NCI-H1105 treated with DMSO at 0.1 percent for 48 hours (cell line): ENCODE measurements at places on chromosomes 4 and X.

GRCh38 chr4:63233671-63234070 is 1175.6 kb downstream of the TECRL start:
- no peak for DNase-seq

- no peak for DNase-seq
Measured at GRCh38 chr4:176817204-176817603, 24.5 kb upstream of the VEGFC start.

DNA sequence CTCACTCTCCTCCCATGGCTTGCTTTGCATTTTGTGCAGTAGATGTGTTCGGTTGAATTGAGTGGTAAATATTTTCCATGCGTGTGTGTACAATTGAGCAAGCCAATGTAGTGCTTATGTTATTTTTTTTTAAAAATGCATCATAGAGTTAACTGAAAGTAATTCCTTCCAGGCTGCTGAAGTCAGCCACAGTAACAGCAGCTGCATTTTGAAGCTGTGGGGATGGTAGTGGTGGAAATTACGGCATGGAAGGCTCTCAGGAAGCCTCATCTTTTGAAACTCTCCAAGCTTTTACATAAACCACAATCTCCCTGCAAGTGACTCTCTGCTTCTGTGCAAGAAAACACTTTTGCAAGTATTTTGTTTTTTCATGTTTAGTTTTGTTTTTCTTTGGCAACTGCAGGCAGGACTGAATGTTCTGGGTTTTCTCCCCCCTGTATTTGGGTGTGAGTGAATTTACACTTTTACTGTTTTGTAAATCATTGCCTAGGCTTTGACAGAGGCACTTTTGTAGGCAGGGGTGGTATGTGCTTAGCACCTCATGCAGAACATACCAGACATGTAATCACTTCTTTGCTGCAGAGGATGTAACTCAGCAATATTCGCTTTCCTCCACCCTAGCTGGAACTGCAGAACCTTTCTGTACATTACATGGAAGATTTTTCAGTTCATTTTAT is 56.2 kb downstream of the LRRC66 start:
- no peak for DNase-seq

- no peak for DNase-seq
Measured at GRCh38 chr4:13524504-13525243, 19.6 kb downstream of the NKX3-2 start.

- no peak for DNase-seq
Measured at GRCh38 chrX:75067931-75068330, 88.2 kb downstream of the ABCB7 start.

- no peak for DNase-seq
Measured at GRCh38 chr4:70714079-70714887, 7.5 kb upstream of the RUFY3 start.

- peak; percentile 59 for DNase-seq
Measured at GRCh38 chrX:39855748-39856129, 242.0 kb downstream of the BCOR start.

- no peak for DNase-seq
Measured at GRCh38 chr4:13137390-13137789, 346.8 kb downstream of the RAB28 start.

GRCh38 chr4:32219306-32220075 is 1499.3 kb downstream of the PCDH7 start:
- DNase-seq: no peak

GRCh38 chr4:79632114-79632513 is 224.1 kb upstream of the GK2 start:
- DNase-seq: no peak

DNA sequence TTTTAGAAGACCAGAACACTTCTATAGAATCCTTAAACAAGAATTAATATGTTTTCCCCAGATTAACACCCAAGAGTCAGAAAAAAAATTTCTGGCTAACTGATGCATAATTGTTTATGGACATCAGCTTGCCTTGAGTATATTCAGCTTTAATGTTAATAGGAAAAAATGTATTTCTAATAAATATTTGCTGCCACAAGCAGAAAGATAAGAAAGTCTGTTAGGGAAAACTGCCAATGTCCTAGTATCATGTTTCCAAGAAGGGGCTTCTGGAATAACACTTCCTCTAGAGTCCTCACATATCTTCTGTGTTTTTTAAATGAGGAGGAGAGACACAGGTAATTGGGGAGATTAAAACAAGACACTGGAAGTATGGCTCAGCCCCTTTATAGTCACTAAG is 202.1 kb upstream of the TET2 start:
- no peak for DNase-seq

- DNase-seq: no peak
Measured at GRCh38 chr4:124018383-124019317, 622.1 kb downstream of the SPRY1 start.

DNA sequence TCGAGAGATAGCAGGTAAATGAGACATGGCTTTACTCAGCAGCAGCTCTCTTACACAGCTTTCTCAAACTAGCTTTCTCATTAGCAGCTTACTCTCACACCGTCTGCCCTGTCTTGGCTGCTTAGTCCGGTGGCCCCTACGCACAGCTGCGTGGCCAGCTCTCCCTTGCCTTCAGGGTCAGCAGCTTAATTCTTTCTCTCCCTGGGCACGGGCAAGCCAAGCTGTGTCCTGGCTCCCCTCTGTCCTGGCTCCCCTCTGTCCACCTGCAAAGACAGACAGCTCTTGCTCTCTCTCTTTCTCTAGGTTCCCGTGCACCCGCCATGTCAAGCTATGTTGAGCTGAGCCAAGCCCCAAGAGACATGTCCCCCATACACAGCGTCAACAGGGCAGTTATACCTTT is 39.4 kb downstream of the ZNF185 start:
- no peak for DNase-seq

DNA sequence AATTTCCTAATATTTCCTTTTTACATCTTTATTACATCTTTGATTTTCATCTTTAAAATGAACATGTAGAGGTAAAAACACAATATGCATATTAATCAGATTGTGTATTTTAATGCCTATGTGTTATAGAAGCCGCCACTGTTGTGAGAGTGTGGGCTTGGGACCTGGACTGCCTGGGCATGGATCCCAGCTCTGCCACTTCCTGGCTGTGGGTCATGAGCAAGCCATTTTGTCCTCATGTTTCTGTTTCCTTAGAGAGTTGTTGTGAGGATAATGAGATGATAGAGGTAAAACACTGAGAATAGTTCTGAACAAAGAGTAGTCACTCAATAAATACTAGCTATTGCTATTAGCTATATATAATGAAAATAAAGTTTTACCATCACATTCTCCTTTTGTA is 38.4 kb upstream of the SCOC start:
- DNase-seq: no peak

- DNase-seq: no peak
Measured at GRCh38 chr4:88892646-88893045, 164.3 kb downstream of the FAM13A start.

DNA sequence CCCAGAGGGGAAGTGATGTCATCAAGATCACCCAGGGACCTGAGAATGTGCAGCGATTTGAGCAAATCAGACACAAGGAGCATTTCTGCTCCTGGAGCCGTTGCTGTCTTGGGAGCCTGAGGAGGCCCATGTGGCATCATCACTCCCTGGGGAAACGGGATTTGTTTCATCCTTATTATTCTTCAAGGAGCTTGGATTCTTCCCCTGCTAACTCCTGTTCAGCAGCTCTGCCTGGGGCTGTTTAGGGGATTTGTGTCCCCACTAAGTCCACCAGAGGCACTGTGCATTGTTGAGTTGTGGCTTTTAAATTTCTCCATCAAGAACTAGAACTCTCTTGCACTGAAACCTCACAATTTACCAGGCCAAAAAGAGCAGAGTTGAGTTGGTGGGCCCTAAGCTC is 104.2 kb upstream of the MSX1 start:
- DNase-seq: no peak

DNA sequence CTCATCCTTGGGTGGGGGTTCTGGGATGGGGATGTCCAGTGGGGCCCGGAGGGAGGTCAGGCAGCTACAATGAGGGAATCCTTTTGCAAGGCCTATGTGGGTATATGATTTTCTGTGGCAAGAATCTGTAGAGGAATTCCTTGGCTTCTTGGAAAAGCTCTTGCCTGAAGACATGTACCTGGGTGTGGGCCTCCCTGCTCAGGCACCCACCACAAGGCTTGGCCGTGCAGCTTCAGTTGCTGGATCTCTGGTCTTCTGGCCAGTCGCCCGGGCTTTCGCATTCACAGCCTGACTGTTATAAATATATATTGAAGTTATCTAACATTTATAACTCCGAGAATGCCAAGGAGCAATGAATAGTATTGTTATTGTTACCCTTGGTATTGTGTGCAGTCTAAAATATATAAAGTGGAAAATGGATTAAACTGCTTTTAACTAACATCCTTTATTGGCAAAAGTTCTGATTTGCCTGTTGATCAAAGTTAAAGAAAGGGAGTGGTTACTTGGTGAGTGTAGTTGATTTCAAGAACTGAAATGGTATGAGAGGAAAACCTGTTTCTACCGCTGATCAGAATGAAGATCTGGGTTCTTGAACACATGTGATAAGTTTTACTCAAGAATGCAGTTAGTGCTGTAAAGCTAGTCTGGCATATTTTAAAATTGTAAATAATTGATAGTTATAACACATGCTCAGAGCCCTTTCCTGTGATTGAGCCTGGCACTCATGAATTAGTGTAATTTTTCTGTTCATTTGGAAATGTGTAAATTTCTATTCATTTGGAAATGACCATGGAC is 36.0 kb downstream of the PTTG2 start:
- DNase-seq: no peak

- peak; percentile 82 for DNase-seq
Measured at GRCh38 chr4:82499738-82500434, 61.9 kb downstream of the TMEM150C start.

- DNase-seq: no peak
Measured at GRCh38 chrX:150060406-150060805, 122.1 kb upstream of the EOLA2 start.

- DNase-seq: no peak
Measured at GRCh38 chrX:142483965-142484364, 278.9 kb upstream of the MAGEC2 start.

DNA sequence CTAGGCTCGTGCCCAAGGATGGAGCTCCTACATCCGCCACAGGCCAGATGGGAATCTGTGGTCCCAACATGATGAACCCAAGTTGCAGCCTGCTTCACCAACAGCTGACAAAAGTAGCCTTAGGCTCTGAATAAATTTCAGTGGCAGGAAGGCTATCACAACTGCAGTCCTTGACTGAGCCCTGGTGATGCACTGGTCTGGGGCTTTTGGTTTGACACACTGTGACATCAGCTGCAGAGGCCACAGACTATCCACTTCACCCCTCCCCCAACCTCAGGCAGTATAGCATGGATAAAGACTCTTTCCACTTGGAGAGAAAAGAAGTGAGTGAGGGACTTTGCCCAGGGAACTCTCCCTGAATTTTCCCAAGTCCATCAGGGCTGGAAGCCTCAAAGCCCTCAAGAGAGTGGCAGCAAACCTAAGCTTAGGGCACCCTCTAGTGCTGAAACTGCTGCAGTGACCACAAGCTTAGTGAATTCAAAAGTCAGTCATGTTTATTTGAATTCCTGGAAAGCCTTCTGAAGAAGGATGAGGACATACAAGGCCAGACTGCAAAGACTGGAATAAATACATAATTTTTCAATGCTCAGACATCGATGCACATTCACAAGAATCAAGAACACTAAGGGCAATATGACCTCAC is 135.0 kb upstream of the TENT5D start:
- DNase-seq: peak; percentile 39

- no peak for DNase-seq
Measured at GRCh38 chr4:53622739-53623151, 31.5 kb upstream of the LNX1 start.

- DNase-seq: no peak
Measured at GRCh38 chrX:45766981-45767501, 566.4 kb upstream of the DIPK2B start.

- no peak for DNase-seq
Measured at GRCh38 chr4:82320351-82320750, 53.4 kb downstream of the HNRNPD start.

GRCh38 chr4:180134091-180134866 is 2108.9 kb upstream of the TENM3 start:
- DNase-seq: no peak

GRCh38 chr4:169103966-169104412 is 93.9 kb upstream of the CBR4 start:
- DNase-seq: no peak

- no peak for DNase-seq
Measured at GRCh38 chr4:168432419-168433146, 47.7 kb downstream of the DDX60L start.

GRCh38 chrX:136666088-136666487 is 18.1 kb downstream of the CD40LG start:
- DNase-seq: no peak

- no peak for DNase-seq
Measured at GRCh38 chrX:34140816-34141215, 8.7 kb upstream of the FAM47A start.

GRCh38 chr4:119116925-119117900 is 18.4 kb upstream of the MYOZ2 start:
- no peak for DNase-seq

DNA sequence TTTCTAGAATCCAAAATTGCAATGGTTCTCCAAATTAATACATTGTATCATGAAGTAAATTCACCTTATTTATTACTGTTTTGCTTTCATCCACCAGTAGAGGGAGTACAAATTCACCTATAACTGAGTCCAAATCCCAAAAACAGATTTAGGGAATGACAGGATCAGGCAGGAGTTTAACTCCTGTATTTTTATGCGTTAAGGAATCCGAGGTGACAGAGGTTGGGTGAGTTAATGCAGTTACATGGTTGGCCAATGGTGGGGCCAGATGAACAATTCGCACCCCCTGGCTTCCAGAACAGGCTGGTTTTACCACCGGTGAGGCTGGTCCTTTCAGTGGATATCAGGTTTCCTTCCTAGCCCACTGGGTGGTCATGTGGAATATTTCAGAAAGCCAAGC is 82.4 kb downstream of the MTNR1A start:
- peak; percentile 1 for DNase-seq

DNA sequence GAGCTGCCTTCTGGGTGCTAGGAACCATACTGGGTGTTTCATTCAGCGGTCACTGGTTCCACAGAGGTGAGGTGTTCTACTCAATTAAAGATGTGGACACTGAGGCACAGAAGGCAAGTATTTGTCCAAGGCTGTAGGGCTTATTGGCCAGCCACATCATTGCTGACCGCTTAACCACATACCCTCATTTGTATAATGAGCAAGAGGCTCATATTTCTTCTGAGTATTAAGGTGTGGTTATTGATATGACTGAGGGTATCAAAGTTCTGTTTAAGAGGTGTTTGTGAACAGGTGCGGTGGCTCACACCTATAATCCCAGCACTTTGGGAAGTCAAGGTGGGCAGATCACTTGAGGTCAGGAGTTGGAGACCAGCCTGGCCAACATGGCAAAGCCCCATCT is 14.3 kb downstream of the RNF4 start:
- DNase-seq: no peak

GRCh38 chr4:15066140-15066539 is 63.9 kb downstream of the CPEB2 start:
- no peak for DNase-seq

GRCh38 chr4:155982736-155983385 is 29.2 kb upstream of the CTSO start:
- no peak for DNase-seq

- no peak for DNase-seq
Measured at GRCh38 chrX:112058255-112058654, 24.3 kb downstream of the TRPC5 start.
